ENCODE measurements at places on chromosomes 12 and 14.

GRCh38 chr14:50762931-50763300 is 68.0 kb downstream of the NIN start:
- DNase-seq = no peak

DNA sequence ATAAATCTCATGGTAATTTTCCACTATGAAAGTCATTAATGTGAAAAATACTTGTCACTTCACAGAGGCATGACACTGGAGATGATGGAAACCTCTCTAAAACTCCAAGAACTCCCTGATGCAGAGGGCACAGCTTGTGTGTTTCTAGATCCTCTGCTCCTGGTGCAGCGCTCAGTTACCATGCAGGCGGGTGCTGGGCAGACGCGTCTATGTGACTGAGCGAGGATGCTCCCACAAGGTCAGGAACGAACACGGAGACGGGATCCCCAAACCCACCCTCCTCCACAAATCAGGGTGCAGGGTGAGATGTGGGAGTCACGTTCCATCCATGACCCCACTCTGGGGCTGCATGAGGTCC is 81.5 kb downstream of the CCDC88C start:
- DNase-seq = no peak

- DNase-seq = no peak
Observed at GRCh38 chr14:59631237-59631636, 54.6 kb upstream of the CCDC175 start.

GRCh38 chr14:73810478-73811163 is 41.0 kb upstream of the PTGR2 start:
- no peak for DNase-seq

DNA sequence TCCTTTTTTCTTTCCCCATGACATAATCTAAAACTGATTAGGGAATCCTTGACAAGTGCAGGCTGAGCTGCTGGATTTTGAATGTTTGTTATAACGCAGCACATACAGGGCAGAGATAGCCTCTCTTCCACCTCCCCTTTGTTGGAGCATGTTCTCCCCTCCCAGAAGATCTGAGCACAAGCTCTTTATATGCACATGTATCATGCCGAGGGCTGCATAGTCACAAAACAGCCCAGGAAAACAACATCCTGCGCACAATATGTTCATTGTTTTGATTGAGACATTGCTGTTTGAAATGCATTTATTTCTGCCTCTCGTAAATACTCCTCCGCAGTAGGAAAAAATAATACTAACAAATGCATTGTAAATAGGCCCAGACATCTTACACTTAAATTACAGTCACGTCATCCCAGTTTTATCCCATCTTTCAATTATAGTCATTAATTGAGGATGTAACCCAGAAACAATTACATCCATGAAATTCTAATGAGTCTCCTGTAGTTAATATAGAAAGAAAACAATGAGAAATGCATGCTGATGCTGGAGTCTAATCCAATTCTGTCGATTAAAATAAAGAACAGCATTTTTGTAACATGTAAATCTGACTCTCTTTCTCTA is 401.8 kb downstream of the BTG1 start:
- no peak for DNase-seq

DNA sequence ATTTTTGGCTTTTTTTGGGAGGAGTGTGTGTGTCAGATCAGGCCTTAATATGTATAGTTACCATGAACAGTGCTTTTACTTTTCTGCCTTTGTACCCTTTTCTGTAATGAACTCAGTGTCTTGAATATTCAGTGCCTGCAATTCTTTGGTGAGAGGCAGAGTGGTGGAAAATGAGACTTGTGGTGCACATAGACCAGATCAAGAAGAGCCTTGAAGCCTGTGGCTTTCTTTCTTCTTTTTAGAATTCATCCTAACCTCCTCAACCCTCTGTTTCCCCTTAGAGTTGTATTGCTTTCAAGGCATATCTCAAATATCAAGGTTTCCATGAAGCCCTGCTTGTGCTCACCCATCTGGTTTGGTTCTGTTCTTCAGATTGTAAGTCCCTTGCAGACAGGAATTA is 2.6 kb downstream of the YLPM1 start:
- DNase-seq = no peak

DNA sequence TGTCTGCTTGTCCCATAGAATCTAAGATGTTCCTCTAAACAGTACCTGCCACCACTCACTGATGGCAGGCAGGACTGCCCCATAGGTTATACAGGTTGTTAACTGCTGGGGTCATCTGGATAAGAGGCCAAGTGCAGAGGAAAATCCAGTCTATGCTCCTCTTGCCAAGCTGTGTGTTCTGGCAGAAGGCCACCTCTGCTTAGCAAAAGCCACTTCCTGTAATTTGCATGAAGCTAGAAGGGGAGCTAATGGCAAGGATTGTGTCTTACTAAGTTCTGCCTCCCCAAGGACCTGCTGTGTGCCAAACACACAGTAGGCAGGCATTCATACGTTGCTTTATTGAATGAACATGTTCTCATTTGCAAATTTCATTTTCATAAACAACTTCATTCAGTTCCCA is 445.4 kb downstream of the BCL11B start:
- DNase-seq = no peak

- DNase-seq = no peak
Observed at GRCh38 chr12:68839183-68840147, 31.5 kb downstream of the MDM2 start.

GRCh38 chr12:47750229-47750798 is 8.4 kb downstream of the RAPGEF3 start:
- DNase-seq = no peak

DNA sequence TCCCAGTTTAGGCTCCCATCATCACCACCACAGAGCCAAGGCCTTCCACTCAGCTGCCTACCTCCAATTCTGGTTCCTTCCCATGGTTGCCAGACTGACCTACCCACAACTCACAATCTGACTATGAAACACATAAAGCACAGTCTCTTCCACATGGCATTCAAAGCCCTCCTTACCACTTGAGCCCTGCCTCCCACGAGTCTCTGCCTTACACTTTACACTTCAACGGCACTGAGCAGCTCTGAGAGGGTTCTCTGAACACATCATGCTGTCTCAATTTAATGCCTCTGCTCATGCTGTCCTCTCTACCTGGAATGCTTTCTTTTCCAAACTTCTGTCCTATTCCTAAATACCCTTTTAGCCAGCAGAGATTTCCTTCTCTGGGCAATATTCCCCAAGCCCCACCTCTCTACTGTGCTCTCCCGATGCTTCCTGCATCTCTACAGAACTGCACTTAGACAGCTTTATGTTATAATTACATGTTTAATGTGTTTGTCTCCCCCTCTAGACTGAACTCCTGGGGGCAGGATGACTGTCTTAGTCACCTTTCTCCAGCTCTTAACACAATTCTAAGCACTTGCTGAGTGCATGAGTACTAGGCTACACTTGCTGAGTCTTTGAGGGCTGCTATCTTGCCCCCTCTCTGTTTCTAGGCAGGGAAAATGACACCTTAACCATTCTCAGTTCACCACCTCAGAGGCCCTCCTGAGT is 23.5 kb downstream of the FMNL3 start:
- no peak for DNase-seq

GRCh38 chr14:75440733-75441477 is 13.1 kb downstream of the JDP2 start:
- DNase-seq = peak; percentile 66

DNA sequence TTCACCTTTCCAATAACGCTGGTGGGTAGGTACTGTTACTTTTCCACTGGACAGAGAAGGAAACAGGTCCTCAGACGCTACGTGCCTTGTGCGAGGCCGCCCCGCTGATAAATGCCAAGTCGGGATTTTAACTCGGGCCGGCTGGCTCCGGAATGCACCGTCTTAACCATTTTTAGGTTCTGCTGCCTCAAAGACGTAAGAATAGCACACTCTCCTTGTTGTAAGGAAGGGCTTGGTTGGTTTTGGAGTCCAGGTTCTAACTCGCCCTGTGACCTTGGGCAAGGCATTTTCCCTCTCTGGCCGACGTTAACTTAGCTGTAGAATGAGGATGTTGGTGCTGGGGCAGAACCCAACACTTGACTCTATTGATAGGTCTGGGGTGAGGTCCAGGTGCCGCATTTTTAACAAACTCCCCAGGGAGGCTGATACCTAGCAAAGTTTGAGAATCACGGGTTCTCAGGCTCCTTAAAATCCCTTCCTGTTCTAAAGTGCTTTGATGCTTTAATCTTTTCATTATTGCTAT is 814 bp downstream of the ANKRD13A start:
- peak; percentile 43 for DNase-seq

DNA sequence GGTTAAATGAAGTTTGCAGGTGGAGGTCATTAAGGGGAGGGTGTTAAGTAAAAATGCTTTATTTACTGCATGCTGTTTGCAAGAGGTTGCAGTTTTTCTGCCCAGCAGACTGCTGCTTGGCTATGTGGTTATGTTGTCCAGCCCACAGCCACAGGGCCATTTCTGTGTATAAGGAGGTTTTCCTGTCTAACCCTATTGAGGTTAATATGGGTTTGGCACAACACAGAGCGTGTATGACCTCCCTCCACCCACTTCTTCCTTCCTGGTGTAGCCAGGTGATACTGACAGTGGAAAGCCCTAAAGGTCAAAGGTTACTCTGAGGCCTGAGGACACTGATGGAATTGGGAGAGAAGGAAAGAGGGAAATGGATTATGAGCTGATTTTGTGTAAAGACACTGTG is 253.7 kb upstream of the PWP1 start:
- no peak for DNase-seq

- no peak for DNase-seq
Observed at GRCh38 chr12:67091204-67091603, 178.0 kb upstream of the CAND1 start.

- peak; percentile 35 for DNase-seq
Observed at GRCh38 chr12:43758247-43758727, 303 bp downstream of the PUS7L start.

DNA sequence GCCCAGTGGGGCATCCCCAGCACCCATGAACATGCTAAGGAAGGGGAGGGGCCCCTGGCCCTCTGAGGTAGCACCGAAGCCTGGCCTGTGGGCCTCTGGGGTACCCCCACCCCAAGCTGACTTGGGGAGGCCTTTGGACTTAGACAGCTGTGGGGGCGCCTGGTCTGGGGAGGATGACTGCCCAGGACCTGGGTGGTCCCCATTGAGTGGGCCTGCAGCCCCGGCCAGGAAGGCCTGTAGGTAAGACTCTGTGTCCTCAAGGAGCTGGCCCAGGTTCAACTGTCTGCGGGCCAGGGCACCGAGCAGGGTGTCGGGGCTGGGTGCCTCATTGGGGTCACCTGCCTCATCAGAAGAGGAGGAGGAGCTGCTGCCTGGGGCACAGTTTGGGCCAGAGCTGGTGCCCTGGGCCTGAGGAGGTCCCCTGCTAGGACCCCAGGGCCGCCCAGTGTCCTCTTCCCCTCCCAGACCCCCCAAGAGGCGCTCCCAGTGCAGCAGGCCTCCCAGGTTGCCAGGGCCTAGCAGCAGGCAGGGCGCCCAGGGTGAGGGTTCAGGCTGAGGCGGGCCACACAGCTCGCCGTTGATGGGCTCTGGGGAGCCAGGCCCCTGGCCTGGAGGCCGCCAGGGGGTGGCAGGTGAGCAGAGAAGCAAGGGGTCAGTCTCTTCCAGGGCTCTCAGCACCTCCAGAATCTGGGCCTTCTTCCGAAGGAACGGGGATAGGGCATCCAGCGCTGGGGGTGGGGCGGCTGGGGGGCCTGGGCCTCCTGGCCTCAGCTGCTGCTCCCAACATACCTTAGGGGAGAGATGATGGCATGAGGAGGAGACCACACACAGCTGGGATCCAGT is 31.4 kb downstream of the NCKAP5L start:
- DNase-seq = no peak

DNA sequence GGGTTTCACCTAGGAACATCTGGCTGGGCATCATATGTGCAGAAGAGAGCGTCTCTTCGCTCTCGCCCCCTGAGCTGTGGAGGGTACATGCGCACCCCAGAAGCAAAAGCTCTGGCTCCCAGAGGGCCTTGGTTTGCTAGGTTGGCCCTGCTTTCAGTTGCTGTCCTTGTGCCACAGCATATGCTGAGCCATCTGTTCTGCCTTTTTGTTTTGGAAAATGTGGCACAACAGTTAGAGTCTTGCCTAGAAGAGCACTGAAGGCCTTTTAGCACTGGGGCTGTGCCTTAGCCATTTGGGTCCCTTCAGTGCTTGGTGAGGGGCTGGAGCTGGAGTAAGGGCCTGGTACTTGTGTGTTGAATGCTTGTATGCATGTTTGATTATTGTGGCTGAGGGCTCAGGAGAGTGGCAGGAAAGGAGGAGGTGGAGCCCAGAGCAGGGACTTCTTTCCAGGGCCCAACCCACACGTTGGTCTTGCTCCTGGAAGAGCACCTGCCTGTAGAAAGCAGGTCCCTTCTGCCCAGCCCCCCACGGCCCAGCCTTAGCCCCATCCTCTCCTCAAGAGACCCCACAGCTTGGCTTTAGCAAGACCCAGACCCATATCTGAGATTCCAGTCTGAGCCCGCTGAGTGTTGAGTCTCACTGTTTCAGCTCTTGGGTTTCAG is 113.7 kb downstream of the SLC25A47 start:
- DNase-seq = no peak

DNA sequence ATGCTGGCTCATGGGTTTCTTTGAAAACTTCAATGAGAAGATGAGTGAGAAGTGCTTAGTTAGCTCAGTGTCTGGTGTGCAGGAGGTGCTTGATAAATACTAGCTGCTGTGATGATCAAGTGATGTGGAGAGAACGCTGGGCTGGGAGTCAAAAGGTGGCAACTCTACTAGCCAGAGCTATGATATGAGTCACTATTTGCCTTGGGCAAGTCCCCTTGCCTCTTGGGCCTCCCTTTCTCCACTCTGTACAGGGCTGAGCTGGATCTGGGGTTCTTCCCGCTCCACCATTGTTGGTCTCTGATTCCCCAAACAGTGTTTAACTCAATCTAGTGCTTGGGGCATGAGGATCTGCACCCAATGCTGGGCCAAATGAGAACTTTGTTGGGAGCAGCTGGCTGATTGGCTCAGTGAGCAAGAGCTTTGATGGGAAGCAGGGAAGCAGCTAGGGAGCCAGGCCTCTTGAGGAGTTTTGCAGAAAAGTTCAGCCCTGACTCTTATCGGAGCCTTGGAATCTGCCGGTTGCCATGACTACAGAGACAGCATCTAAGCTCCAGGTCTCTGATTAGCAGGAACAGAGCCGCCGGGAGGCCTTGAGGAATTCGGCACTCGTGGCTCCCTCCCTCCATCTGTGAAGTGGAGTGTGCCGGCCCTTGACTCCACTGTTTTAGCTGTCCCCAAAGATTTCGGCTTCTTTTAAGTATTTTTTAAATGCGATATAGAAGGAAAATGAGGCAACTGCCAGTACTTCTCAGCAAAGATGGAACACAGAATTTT is 82.1 kb upstream of the HSPB8 start:
- no peak for DNase-seq

Measured in left ventricle myocardium superior (tissue), 1 donor.